ENCODE measurements at places on chromosomes 7 and 10.

DNA sequence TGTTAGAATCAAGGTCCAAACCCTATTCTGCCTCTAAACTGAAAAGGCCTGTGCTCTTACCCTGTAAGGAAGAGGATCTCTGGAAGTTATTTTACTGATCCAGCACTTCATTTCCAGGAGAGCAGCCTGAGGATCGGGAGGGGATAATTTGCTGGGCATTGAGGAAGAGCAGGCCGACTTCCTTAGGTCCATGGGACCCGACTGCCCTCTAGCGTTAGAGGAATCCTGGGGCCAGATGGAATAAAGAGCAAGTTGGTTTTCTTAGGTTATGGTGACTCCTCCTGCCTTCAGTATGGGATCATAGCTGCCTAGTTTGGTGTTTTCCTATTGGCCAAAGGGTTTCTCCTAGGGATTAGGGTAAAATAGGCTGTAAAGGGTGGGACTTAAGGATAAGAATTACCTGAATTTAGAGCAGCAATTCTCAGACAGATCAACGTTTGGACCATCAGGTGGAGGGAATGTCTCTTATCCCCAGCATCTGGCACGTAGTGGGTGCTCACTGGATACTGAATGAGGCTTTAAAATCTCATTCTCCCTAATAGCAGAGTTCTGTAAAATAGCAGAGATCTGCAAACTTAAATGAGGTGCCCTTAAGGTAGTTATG, 40.0 kb upstream of the SORBS1 start:
- peak; percentile 30 for DNase-seq

DNA sequence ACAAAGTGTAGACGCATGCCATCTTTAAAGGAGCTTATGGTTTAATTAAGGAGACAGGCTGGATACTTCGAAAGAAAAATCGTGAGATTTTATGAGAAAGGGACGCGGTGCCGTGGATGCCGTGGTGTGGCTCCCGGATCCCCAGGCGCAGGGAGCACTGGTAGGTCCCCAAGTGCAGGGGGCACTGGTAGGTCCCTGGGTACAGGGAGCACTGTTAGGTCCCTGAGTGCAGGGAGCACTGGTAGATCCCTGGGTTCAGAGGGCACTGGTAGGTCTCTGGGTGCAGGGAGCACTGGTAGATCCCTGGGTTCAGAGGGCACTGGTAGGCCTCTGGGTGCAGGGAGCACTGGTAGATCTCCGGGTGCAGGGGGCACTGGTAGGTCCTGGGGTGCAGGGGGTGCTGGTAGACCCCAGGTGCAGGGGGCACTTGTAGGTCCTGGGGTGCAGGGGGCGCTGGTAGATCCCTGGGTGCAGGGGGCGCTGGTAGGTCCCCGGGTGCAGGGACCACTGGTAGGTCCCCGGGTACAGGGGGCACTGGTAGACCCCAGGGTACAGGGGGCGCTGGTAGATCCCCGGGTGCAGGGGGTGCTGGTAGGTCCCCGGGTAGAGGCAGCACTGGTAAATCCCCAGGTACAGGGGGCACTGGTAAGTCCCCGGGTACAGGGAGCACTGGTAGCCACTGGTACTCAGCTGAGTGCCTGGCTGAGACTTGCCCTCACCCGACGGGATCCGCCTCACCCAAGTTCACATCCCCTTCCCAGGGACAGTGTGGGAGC, 14.1 kb downstream of the PRKAG2 start:
- no peak for DNase-seq

- no peak for DNase-seq
These were observed 173.3 kb downstream of the ELFN1 start for GRCh38 chr7:1843271-1843861.

DNA sequence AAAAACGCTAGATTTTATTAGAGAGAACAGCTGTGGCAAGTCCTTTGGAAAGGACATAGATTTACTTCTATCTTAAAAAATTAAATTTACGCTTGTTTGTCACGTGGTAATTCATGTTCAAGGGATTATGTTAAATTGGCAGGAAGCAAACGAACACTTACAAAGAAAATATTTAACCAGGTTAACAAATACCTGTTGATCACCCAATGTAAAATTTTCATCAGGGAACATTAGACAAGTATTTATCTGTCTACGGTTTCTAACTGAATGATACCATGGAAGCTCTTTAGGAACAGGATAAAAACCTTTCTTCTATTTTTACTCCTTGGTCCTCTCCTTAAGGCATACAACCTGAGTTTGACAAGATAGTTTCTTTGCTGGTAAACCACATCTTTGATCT, 122.2 kb downstream of the NOC3L start:
- no peak for DNase-seq

GRCh38 chr7:12646139-12646538, 41.3 kb upstream of the ARL4A start:
- DNase-seq, result no peak
